Stimulated activated CD4-positive, alpha-beta T cell treated with anti-CD3 and anti-CD28 coated beads, Interleukin-1b, Interleukin-23, amount 100 ng/mL, for 24 hours (primary cell): ENCODE measurements at places on chromosomes 2 and 18.

DNA sequence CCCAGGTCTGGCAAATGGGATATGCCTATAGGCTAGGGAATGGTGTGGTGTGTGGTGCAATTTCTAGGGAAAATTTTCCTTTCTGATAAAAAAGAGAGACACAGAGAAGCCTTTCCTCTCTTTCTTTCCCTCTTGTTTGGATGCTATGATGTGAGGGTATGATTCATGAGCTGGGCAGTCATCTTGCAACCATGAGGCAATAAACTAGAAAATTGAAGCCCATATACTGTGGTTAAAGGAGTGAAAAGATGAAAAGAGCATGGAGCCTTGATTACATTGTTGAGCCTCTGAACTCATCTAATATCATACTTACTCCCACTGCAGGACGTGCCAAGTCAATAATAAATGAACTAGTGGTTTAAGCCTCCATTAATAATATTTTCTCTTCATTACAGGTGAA is 215.6 kb downstream of the HAUS1 start:
- DNase-seq = no peak

GRCh38 chr2:66888246-66888645 is 453.3 kb downstream of the MEIS1 start:
- DNase-seq = no peak

DNA sequence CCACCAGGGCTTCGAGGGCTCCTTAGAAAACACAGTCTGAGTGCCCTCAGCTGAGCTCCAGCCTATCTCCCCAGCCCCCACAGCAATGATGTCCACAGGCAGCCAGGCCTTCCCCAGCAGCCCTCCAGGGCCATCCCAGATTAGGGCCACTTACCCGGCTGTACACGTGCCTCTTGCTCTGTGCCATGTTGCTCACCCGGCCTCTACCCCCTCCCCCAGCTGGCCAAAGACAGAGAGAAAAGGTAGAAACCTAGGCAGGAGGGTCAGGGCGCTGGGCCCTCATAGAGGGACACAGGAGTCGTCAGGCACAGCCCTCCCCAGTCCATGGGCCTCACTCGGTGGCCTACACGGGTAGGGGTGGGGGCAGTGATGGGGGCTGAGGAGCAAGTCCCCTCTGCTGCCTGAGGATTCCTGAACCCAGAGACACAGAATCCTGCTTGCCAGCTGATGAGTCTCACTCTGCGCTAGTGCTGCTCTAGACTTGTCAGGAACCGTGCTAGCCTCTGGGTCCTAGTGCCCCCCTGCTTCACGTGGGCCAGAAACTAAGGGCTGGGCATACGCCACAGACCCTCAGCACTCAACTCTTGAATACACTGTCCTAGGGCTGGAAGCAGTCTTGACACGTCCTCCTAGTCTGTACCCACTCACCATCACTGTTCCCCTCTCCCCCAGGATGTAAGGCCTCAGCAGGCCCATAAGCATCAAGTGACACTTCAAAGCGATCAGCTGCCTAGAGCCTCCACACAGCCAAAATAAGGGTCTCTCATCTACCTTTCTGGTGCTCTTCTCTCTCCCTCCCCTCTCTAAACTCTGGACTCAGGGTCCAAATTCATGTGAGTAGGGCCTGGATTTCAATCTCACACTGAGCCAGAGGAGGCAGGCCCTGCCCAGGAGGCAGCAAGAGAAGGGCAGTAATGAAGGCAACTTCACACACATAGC is at the start of gene DCTN1:
TSS of gene DCTN1 (minus strand) at position 461 of the 939 bp plus-strand sequence. CDS start at position 187, 274 bp downstream.
- DNase-seq = no peak

DNA sequence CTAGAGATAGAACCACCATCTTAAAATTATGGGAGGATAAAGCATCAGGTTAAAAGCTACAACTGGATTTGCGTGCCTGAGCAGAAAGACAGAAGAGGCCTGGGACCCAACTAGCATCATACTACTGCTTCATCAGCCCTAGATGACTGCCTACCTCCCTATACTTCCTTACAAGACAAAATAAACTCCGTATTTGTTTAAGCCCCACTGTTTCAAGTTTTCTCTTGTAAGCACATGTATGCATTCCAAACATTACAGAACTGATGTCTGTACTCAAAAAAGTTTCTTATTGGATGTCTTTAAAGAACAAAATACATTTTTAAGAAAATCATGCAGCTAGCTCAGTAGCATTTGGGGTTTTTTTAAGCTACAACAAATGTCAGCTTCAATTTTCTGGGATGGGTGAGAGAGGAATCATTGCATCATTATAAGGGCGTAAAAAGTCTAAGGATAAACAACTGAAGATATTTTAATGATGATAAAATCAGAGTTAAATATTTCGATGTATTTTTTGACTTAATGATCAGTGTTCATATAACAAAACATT is 213.1 kb downstream of the EXOC6B start:
- no peak for DNase-seq

DNA sequence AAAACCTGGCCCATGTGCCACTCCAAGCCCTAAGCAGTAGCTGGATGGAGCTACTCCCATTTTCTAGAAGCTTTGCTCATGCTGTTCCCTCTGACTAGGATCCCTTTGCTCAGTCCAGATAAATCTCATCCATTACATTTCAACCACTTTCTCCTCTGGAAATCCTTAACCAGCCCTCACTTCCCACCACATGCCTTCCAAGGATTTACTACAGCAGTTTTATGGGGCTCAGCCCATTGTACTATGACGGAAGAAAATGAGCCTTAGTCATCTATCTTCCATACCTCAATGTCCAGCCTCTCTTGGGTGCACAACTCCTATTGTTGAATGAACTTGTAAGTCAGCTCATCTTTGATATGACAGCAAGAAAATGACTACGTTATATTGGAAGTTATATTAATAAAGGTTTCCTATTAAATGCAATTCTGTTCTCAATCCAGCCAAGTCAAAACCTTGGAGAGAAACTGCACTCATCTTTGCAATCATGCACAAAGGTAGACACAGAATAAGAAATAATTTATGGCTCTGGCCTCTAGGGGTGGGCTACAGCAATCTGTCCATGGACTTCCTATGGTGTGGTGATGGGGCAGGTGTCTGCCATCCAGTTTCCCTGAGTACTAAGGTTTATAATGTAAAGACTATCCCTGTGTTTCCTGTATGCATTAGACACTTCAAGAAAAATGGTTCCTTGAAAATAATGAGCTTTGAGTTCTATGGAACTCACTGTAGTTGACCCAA is 3.4 kb downstream of the B4GALT6 start:
- no peak for DNase-seq

DNA sequence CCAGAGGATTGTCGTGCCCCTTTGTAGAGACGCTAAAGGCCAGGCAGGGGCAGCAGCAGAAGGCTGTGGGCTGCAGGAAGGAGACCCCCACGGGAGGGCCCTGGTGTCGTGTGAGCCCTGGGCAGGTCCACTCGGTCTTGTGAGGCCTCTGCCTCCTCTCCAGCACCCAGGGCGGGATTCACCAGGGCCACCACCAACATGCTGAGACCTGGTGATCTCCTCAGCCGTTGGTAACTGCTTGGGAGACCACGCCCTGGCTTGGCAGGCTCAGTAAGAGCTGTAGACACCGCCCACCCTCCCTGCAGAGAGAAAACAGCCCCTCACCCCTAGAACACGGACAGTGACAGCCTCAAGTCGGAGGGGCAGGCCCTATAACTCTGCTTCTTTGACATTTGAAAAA is 21.1 kb downstream of the MBP start:
- no peak for DNase-seq

- DNase-seq = no peak
These were observed 215.7 kb downstream of the WDPCP start for GRCh38 chr2:63372549-63372948.

- no peak for DNase-seq
These were observed 40.1 kb upstream of the APCDD1 start for GRCh38 chr18:10414293-10414842.

DNA sequence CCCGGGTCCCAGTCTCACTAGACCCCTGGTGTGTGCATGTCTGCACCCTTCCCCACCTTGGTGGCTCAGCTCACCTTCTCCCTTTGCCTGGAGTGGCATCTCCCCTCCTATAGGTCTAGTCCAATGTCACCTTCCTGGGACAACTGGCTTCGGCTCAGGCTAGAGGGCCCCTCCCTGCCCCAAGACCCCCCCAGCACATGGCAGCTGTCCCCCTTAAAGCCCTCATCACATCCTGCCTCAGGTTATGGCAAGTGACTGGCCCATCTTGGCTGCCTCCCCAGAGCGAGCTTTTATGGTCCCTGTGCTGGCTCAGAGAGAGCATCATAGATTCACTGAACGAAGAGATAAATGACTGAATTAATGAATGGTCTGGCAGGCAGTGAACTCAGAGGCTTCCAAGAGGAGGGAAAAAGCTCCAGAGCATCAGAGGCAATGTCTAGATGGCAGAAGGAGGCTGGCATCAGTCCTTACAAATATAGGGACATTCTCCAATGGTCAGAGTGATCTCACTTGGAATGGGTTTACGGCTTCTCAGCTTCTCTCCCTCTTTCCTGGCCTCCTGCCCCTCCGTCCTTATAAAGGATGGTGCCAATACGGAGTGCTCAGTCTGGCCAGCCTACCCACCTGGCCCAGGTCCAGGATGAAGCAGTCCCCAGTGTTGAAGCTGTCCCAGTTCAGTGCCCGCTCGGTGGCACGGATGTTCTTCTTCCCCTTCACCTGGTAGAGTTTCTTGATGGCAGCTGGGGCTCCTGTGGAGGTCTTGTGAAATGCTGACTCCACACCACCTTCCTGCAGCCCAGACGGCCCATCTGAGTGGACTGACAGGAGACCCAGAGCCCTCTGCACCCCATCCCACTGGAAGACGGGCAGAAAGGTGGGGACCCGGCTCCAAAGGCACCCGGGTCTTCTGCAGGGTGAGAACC is 9.4 kb downstream of the CAPG start:
- DNase-seq = no peak

- DNase-seq = no peak
These were observed 57.7 kb downstream of the ODC1 start for GRCh38 chr2:10390369-10390801.

- DNase-seq = no peak
These were observed 16.8 kb downstream of the KIF1A start for GRCh38 chr2:240803191-240803590.

- no peak for DNase-seq
These were observed 742 bp downstream of the PXDN start for GRCh38 chr2:1743396-1744150.

DNA sequence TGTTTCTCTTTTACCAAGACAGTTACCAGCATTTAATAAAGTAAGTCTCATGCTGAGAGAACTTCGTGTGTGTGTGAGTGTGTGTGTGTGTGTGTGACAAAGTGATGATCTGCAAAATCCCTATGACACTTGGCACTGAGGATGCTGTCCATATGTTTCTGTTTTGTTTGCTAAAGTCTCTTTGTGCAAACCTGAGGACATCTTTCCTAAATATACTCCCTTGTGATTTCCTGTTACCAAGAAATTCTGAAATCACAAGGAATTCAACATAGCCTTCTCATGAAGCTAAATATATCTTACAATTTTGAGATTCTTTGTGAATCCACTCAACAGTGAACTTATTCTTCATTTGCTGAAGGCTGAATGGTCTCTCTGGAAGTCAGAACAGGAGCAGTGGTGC is 1359.7 kb upstream of the NRXN1 start:
- DNase-seq = no peak

GRCh38 chr2:241072553-241073165 is 29.4 kb downstream of the MTERF4 start:
- DNase-seq = no peak

- DNase-seq = no peak
These were observed 57.0 kb downstream of the ICOS start for GRCh38 chr2:203993560-203993959.

DNA sequence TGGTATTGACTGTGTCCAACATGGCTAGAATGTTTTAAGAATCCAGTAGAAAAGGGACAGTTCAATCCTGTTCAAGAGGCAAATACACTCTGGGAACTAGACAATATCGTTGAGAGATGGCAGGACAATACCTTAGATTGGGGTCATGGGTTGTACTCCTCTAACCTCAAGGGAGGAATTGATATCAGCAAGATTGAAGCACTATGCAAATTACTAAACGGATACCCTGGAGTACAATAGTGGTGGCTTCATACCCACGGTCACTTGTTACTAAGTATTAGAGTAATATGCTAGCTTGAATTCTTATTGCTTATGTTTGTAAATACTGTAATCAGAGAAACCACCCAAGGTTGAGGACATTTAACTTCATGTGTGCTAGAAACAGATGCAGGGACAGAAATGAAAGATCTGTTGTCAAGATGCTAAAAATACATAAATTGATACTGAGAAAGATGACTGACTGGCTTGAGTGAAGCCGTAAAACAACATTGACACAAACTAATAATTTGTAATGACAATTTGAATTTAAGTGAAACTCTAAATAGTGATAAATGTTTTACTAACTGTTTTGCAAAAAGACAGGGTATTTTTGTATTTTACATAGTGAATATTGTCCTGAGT is 73.3 kb downstream of the KCNJ3 start:
- no peak for DNase-seq

- DNase-seq = no peak
These were observed 26.1 kb upstream of the REG3G start for GRCh38 chr2:78999406-78999805.

DNA sequence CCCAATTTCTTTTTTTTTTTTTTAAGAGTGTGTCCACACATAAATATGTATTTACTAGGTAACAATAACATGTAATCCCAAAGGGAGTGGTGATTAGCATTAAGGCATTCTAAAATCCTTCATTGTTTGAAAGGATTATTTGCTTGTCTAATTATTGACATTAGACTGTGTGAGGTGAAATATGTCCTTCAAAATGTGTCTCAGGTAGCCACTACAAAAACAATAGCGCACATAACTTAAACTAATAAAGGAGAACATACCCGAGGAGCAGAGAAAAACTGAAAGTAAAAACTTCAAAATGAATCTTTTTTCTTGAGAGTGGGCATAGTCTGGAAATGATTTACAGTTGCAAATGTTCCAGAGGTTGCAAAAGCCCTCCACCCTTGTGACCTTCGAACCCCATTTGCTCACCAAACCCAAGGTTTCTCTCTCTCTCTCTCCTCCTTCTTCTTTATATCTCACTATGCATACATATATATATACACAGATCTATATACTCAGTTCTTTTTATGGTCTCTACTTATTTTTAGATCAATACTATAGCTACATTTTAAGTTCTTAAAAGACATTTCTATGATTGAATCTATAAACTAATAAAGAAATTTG is 24.4 kb upstream of the FRZB start:
- no peak for DNase-seq

DNA sequence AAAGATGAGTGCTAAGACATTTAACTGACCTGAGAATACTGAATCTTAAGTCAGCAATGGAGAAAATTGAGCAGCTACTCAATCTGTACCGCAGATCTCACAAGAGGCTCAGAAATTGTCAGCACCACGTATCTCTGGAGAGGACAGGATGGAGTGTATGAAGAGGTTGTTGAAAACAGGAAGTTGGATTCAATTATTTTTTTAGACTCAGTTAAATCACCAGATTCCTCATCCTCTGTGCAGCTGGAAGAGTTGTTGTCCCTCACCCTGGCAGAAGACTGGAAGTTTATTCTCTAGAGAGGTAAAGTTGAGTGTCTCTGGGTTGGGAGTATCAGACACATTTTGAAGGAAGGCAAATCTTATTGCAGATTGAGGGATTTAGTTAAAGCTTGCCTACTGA is 114.9 kb upstream of the NT5C1B start:
- DNase-seq = no peak
